ENCODE measurements at places on chromosomes 5 and 9.
A peak's percentile ranks its signal among the peaks of the same experiment; 100 is the strongest.

DNA sequence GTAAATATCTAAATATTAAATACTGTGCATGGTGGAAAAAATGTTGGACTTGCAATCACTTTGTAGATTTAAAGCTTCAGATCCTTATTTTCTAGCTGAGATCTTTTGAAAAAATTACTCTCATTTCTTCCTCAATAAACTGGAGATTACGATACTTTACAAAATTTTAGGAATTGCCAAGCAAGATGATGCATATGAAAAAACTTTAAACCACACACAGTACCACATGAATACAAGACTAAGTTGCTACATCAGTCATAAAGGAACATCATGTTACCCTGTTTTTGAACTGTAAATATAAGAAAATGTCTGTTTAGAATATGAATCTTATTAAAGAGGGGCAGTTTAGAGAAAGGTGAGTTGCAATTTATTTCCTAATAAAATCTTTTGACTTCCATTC is 703.6 kb upstream of the NUDT12 start:
- no peak for DNase-seq

- no peak for DNase-seq
Observed at GRCh38 chr9:131319486-131319885, 30.0 kb downstream of the PLPP7 start.

DNA sequence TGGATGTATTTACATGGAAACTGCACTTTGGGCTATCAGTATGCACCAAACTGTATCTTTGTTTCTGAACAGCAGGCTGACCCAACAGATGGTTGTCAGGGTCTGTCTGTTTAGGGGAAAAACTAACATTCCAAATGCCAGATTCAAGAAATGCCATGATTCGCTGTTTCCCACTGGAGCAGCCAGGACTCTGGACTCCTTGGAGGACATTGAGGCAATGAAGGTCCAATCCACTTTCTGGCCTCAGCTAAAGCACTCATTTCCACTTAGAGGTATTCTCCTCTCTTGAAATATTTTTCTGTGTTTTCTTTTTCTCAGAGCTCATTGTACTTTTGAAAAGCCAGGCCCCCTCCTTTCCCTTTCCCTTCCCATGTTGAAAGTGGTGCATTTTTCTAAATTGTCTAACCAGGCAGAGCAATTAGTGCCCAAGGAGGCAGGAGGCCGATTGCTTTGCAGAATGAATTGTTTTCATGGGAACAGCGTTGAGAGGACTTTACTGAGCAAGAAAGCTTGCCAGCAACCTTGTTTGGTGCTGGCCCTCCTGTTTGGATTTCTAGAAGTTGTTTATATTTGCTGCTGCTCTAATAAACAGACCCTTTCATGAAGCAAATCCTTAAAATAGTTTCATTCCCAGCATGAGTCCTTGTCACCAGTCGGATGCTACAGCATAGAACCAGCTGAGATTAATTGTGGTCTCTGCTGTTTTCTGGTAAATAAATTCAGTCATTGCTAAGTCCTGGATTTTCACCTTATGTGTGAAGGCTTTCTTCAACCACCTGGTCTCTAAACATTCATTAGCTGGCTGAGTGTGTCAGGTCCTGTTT is 132.8 kb upstream of the TAF11L2 start:
- DNase-seq: no peak

DNA sequence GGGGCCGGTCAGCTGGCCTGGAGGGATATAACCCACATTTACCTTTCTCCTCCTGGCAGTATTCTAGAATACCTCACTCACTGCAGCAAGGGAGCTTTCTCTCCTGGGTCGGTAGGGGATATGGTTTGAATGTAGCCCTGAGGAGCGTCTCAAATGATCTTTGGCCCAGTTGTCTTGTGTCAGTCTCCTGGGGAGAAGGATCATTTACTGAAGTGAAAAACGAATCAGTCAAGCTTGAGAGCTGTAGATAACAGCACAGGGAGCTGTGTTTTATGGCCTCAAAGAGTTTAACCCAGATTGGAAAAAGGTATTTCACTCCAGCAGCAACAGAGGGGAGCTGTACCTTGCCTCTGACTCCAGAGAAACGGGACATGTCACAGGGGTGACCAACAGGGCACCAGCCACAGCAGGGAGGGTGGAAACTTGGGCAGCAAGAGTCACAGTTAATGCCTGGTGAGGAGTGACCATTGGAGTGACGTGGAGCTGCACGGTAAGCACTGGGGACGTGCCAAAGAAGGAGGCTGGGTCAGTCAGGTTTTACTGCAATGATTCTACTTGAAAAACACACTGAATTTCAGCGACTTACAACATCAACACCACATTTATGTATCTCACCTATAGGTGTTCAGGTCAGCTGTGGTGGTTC is 29.8 kb upstream of the ZFR start:
- no peak for DNase-seq

DNA sequence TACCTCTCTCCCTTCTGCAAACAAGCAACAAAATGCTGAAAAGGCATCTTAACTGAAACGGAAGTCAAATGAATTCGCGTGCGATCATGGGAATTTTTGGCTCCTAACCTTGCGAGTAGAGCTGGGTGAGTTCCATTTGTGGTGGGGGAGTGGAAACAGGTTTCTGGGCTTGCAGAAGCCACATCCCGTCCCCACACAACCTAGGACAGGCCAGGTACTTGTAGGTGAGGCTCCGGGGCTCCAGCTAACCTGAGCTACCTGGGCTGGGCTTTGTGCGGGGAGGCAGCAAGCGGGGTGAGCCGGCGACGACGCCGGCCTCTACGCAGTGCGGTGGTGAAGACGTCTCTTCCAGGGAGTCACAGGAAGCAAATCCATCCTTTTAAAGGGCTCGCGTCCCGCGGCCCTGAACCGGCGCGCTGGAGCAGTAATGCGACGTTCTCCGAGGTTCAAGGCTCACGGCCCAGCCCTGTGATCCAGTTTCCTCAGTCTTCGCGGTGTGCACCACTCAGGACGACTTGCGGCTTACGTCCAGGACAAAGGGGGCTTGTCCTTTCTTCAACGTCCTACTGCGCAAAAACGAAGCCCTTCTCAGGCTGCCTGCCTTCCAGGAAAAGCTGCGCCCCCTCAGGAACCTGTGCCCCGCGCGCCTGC is 567 bp upstream of the SPIN1 start:
- peak; percentile 18 for DNase-seq

GRCh38 chr5:11997942-11998341 is 93.7 kb upstream of the CTNND2 start:
- no peak for DNase-seq

DNA sequence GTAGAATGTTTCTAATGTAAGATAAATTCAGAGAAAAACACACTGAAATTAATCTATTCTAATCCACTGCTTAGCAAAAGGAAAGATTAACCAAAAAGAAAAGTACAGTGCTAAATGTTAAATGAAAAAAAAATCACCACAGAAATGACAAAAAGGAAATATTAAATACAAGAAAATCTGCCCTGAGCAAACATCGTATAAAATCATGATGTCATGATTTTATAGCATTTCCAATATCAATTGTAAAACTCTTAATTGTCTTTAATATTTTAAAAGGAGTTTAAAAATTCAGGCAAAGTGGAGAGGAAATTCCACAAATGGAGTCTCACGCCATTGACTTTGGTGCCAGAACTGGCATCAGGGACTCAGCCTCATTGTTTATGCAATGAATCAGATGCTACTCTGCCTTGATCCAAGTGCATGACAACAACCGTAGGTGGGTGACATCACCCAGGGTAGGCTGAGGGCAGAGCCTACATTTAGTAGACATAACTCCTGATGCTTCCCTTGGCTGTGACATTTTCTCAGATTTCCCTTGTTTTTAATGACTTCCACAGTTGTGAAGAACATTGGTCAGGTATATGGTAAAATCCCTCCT is 696.8 kb downstream of the SEMA5A start:
- no peak for DNase-seq

- no peak for DNase-seq
Observed at GRCh38 chr9:2253636-2254580, 238.8 kb downstream of the SMARCA2 start.

- DNase-seq: peak; percentile 38
Observed at GRCh38 chr5:1343931-1344901, 683 bp downstream of the CLPTM1L start.

- no peak for DNase-seq
Observed at GRCh38 chr9:38686933-38687332, 33.0 kb downstream of the FAM240B start.

DNA sequence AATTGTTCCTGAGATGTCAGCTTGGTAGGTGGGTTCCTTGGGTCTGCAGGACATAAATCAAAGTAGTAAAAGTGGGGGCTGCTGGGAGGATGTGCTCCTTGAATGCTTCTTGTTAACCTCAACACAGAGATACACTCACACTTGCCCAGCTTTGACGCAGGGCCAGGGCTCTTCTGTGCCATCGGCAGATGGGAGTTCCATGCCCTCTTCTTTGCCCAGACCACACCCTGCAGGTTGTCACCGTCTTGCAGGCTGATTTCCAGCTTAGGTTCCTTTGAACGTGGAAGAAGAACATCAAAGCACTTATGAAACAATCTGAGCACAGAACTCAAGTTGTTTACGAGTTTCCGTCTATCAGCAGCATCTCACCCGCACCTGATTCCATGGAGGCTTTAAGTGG is 11.0 kb downstream of the DBH start:
- no peak for DNase-seq

GRCh38 chr5:72388646-72389045 is 68.5 kb downstream of the PTCD2 start:
- no peak for DNase-seq

- DNase-seq: no peak
Observed at GRCh38 chr5:96013254-96013653, 51.6 kb upstream of the ELL2 start.

DNA sequence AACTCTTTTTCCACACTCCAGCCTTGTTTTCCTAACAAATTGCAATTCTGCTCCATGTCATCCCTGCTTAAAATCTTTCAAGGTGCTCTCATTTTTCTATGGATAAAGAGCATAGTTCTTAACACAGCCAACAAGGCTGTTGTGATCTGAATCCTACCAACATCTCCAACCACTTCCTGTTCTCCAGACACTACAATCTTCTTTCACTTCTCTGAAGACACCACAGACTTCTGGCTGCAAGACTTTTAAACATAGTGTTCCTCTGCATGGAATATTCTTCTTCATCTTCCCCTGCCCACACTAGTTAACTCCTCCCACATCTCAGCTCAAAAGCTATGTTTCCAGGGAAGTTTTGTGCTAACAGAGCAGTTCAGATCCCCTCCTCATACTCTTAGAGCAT is 404.8 kb downstream of the MAN2A1 start:
- no peak for DNase-seq

DNA sequence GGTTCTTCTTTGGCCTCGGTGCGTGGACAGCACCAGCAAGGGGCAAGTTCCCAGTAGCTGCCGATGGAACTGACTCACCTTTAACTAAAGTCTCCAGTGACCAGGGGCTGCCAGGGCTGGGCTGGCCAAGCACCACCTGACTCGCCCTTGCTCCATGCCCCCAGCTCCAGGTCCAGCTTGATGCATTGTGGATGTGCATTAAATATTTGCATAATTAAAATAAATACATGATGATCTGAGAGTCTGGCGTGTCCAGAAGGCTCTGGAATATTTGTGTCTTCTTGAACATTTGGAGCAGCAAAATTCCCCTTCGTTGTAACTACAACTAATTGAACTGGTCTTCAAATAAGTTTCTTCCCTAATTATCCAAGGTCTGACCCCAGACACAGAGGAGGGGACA is 9.5 kb upstream of the PRDM12 start:
- DNase-seq: no peak

DNA sequence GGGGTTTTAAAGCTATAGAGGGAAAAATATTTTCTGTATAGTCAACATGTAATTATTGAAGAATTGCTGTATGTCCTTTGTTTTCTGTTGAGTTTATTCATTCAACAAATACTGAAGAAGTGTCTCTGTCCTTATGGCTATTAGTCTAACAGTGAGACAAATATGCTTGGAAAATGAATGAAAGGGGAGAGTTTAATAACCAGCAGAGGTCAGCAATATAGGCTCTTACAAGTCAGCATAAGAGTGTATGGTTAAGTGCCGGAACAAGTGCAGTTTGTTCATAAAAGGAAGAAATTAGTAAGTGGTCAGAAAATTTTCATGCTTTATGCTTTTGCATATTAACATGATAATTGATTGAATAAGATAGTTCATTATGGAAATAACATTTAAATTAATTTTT is 3.6 kb downstream of the SCAMP1 start:
- no peak for DNase-seq

DNA sequence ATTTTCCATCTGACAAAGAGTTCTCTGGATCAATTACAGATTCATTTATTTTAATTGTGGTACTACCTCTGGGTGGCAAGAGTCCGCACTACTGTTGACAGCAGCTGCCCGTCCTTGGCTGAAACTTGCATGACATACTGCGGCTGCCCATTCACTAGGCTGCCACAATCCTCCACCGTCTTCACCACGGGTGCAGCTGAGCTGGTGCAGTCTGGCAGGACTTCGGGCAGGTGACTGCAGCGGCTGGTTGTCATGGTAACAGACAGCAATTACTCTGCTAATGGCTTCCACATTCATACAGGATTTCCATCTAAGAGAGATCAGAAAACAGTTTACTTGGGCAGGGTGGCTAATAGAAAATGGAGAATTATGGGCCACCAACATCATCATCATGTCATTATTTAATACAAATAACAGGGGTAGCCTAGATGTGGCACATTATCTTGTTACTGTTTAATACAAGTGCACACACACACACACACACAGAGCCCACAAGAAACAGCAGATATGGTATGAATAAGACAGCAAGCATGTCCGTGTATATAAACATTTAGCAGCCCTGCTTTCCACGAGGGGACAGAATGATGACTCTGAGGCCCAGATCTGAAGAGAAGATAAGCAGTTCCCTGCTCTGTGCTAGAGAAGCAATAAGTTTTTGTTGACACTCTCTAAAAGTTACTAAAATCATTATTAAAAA is 112.3 kb downstream of the MARCHF3 start:
- DNase-seq: no peak

GRCh38 chr9:120965344-120966012 is 38.9 kb upstream of the TRAF1 start:
- no peak for DNase-seq

DNA sequence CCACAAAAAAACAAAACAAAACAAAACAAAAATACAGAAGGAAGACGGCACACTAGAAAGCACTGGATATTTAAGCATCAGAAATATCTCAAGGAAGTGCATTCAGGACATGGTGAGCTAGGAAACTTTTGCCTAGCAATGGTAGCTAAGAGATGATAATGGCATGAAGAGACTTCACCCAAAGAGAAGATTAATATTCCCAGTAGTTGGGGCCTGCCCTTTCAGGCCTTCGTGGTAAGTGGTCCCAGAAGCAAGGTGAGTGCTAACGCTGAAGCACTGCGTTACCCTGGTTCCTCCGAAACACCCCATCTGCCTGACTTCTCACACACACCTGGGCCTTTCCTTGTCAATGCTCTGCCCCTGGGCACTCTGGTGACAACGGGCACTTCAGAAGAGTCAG is 585.2 kb downstream of the RAB3C start:
- no peak for DNase-seq

All from stimulated activated CD4-positive, alpha-beta T cell treated with anti-CD3 and anti-CD28 coated beads, Interleukin-2, amount 100 ng/mL, for 24 hours (primary cell).